ENCODE measurements at places on chromosomes 11 and 22.

DNA sequence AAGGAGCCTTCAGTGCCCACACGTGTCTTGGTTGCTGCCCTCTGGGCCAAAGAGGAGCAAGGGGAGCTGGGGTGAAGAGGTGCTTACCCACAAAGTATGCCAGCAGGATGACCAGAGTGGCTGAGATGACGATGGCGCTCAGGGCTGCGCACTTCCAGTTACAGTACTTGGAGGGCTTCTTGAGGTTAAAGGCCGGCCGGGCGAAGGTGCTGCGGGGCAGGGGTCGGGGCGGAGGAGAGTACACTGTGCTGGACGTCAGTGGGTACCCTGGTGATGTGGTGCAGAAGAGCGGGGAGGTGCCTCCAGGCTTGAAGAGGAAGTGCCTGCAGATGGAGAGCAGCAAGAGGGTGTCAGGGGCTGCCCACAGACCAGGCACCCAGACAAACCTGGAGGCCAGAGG is 315.0 kb upstream of the NARS2 start:
- no peak for DNase-seq

DNA sequence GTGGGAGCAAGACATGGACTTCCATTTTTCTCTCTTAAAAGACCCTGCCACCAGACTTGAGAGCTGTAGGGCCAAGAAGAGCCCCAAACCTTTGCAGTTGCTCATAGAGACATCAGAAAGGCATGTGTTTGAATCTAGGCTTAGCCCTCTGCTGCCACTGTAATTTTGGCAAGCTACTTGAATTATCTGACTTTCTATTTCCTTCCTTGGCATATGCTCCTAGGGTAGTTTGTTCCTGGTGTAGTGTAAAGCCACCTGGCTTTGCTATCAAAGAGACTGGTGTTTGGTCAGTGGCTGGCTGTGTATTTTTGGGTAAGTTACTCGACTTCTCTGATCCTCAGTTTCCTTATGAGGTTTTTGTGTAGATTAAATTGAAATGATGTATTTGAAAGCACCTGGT is 252.1 kb upstream of the CCDC90B start:
- no peak for DNase-seq

DNA sequence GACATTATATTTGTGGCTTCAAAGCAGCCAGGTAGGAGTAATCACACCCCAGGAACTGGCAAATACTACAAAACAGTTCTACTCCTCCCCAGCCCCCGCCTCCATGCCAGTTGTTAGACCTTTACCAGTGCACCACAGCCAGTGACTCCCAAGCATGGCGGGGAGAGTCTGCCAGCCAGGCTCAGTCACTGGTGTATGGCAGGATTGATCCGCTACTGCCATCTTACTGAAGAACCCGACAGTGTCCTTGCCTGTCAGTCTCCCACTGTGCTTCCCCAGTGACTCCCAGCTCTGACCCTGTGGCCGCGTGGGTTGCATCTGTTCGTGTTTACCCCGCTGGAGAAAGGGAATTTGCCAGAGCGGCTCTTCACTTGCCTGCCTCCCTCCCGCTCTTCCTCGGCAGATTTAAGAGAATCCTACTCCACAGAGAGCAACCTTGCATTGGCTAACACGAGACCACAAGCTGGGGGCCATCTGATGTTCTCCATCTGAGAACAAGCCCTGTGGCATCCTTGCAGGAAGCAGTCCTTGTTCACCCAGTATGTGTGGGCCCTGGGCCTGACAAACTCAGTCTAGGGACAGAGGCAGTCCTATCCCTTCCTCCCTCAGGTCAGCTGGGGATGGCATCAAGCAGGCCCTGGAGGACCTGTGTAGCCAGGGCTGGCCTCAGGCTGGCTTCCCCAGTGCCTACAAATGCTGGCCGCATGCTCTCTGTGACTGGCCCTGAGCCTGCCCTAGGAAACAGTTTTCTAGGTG is 33.1 kb downstream of the GNAZ start:
- DNase-seq, result no peak

DNA sequence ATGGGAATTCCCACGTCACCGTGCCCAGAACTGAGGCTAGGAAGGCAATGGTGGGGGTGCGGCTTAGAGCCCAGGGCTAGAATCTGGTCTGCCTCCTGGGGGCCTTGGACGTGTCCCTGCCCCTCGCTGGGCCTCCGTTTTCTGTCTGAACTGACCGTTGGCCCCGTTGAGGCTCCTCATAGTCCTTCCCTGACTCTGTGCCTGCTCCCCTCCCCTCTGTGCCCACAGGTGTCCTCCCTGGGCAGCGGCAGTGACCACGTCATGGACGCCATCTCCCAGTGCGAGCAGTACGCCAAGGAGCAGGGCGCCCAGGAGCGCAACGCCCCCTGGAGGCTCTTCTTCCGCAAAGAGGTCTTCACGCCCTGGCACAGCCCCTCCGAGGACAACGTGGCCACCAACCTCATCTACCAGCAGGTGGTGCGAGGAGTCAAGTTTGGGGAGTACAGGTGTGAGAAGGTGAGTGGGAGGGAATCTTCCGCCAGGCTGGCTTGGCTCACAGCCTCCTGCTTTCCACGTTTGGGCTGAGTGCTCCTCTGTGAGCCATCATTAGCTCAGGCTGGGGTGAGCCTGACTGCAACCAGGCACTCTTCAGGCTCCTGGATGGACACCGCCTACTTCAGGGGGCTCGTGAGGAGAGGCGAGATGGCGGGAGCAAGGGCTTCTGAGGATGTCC is 63.9 kb downstream of the MYO7A start:
- DNase-seq, result peak; percentile 11

- no peak for DNase-seq
Measured at GRCh38 chr22:30188911-30189310, 57.6 kb downstream of the LIF start.

- no peak for DNase-seq
Measured at GRCh38 chr22:30192427-30192826, 54.1 kb downstream of the LIF start.

- DNase-seq, result no peak
Measured at GRCh38 chr11:127986073-127986472, 601.3 kb downstream of the ETS1 start.

- DNase-seq, result no peak
Measured at GRCh38 chr22:49099089-49099488, 728.6 kb downstream of the BRD1 start.

- DNase-seq, result no peak
Measured at GRCh38 chr11:87722756-87723565, 452.3 kb downstream of the RAB38 start.

DNA sequence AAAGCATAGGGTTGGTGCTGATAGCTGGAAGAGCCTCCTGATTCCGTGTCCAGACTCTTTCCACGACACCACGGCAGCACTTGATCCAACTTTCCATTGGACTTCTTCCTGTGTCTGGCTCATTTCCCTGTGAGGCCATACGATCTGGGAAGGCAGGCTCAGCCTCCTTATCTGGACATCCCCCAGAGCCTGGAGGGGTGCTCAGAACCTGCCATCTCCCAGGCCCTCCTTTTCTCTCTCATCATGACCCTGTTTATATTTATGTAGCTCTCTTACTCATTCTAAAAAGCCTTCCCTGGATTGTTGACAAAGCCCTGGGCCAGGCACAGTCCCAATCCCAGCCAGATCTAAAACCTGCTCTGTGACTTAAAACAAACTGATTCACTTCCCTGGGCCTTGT is 7.8 kb upstream of the BCL9L start:
- DNase-seq, result no peak

GRCh38 chr11:122439866-122440810 is 215.4 kb upstream of the UBASH3B start:
- DNase-seq, result no peak

- DNase-seq, result no peak
Measured at GRCh38 chr11:117572129-117572528, 224.9 kb downstream of the DSCAML1 start.

- DNase-seq, result no peak
Measured at GRCh38 chr11:16843294-16843693, 104.8 kb downstream of the C11orf58 start.

- peak; percentile 23 for DNase-seq
Measured at GRCh38 chr11:24064309-24064903, 432.4 kb upstream of the LUZP2 start.

GRCh38 chr11:119865661-119866156 is 136.7 kb upstream of the NECTIN1 start:
- DNase-seq, result no peak

GRCh38 chr11:107508201-107508857 is 50.7 kb upstream of the CWF19L2 start:
- DNase-seq, result no peak

DNA sequence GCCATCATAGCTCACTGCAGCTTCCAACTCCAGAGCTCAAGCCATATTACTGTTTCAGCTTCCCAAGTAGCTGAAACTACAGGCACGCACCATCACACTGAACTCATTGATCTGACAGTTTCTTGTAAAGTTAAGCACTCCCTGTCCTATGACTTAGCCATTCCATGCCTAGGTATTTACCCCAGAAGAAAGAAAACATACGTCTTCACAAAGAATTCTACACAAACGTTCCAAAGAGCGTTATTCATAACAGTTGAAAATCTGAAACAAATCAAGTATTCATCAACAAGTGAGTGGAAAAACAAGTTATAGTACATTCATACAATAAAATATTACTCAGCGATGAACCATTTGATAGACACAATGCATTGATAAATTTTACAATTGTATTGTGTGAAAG is 7.8 kb upstream of the NLRP10 start:
- DNase-seq, result no peak

DNA sequence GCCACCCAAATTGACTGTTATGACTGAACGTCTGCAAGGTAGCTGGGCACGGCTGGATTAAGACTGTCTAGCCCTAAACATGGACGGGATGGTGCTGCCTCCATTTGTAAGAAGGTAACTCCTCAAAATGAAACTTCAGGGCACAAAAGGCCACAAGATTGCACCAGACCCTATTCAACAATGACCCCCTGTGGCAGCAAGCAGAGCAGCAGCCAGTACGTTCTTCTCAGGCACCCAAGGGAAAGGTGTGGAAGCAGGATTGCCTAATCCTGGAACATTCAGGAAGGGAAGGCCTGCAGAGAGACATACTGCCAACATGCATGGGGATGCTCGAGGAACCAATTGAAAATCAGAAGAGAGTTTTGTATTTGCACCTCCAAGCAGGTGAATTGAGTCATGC is 4.5 kb upstream of the TBX10 start:
- DNase-seq, result no peak

DNA sequence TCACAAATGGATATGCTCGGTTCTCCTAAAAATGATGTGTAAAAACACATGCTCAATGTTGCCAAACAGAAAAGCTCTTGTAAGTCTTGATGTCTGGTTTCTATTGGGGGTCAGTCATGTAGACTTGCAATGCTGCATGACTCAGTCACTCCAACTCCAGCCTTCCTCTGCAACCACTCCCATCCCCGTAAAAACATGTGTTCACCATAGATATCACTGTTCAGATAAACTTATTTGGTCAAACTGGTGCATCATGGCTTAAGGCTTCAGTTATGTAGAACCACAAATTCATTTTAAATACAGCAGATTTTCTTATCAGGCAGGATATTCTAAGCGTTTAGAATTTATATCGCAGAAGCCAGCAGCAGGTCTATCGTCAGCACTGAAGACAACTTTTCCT is 298.4 kb upstream of the LUZP2 start:
- DNase-seq, result peak; percentile 0

DNA sequence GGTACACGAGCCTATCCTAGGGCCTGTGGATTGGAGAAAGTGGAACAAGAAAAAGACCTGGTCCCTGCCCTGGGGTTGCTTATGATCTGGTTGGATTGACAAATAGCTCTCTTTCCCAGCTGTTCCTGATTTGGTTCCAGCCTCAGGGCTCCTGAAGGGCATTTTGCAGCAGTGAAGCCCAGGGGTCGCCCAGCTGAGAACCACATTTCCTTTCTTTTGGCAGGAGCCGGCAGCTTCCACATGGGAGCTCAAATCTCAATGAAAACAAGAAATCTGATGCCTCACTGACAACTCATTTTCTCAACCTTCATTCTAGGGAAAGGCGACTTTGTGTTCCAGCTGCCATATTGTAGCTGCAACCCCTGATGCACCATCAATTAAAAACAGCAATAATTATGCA is 140.6 kb upstream of the CADM1 start:
- DNase-seq, result peak; percentile 22

DNA sequence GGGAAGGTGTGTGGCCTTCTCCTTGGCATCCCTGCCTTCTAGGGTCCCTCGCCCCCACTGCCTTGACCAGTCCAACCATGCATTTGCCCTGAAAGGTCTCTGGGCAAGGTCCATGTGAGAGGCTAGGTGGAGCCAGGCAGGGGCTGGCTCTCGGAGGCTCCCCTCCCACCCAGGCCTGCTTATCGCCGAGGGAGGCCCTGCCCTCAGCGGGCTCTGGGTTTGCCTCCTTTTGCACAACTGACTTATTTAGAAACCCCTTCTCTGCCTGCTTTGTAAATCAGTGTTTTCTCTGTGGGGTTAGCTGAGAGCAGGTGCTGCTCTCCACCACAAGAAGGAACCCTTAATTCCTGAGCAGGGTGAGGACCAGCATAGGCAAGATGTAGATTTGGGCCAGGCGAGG is 47.7 kb downstream of the CD82 start:
- no peak for DNase-seq

DNA sequence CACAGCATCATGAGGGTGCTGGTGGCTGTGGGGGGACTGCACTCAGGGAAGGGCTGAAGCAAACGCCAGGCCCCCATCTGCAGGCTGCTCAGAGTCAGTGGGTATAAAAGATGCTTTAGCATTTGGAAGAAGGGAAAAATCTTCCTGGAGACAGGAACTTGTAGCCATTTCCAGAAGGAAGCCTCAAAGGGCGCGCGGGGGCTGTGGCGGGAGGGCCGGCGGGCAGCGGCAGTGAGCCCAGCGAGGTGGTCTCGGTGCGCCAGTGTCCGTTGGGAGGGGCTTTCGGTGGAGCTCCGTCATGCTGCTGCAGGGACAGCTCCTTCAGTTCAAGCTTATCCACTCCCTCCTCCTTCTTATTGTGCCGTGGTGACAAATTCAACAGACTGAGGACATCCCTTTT is 63.0 kb upstream of the PITPNB start:
- no peak for DNase-seq

DNA sequence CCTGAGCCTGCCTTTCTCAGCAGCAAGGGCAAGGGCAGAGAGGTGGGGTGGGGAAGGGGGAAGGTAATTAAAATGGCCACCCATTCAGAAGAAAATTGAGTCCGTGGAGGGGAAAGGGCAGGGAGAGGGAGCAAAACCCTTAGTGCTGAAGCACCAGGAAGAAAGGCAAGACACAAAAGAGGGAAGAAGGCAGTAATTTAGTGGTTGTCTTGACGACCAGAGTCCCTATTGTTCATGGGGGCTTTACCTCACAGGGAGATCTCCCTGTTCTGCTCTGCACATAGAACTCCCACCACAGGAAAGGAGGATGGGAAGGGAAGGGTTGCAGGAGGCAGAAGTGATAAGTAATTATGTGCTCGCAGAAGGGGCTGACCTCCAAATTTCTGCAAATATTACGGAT is 23.4 kb downstream of the SNX19 start:
- no peak for DNase-seq

GRCh38 chr11:3207526-3208189 is 11.0 kb downstream of the MRGPRG start:
- DNase-seq, result no peak

DNA sequence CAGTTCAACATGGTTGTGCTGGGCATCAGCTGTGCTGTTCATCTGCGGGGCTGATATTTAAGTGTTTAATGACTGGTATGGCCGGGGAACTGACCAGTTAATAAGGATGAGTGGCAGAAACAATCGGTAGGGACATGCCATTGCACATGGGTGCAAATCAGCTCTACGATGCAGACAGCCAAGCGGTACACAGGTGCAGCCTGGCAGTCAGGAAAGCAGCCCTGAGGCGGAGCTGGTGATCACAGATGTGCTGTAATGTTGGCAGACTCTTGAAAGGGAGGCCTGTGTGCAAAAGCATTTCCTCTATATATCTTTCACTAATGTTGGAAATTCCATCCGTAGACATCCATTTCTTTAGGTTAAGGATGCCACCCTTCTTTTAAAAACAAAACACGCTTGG is 1.1 kb downstream of the MMP20 start:
- no peak for DNase-seq

All from fibroblast of skin of left quadriceps (primary cell).